ENCODE measurements at places on chromosomes 5 and 9.

DNA sequence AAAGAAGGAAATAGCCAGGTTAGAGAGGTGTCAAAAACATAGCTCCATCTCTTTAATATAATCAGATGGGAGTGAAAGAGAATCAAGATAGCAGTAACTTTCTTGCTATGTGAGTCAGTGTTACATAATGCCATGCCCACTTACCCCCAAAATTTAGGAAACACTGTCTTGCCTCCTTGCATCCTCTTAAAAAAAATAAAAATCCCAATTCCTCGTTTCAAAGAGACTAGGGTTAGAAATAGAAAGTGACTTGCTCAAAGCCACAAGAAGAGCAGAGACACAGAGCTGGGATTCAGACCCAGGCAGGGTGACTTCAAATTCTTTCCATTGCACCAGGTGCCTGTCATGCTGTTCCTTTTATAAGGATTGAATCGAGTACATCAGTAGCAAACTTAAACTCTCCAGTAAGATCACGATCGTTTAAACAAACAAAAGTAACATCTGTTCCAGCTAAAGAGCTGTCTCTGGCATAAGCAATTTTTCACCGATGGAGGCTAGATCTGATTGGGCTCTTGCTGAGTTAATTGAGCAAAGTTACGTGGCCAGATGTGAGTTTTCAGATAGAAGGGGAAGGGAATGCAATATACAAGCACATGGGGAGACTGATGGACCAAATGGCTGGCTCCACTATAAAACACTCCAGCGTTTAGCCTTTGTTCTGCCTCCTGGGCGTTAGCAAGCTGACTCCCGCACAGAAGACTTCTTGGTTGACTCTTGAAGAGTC is 176.9 kb downstream of the PALM2AKAP2 start:
- no peak for DNase-seq

DNA sequence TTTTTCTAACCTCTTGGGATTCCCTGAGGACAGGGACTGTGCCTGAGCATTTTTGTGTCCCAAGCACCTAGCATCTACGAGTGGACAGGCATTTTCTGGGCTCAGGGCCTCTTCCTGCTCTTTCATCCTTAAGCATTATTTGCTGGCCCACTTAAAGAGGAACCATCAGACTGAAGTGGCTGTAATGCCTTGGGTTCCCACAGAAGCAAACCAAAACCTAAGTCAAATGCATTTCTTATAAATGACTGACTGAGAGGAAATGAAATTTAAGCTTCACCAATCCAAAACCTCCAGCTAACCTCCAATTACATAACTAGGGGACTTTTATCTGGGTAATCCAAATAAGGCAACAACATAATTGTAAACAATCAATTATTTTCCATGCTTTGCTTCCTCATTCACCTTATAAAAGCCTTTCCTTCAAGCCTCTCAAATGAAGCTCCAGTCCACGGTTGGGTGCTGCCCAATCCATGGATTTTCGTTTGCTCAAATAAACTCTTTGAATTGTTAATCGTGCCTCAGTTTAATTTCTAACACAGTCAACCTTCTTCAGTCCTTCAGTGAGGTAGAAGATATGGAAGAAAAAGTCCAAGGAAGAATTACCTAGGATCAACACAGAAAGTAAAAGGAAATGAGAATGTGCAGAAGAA is 25.3 kb upstream of the SLC31A2 start:
- no peak for DNase-seq

DNA sequence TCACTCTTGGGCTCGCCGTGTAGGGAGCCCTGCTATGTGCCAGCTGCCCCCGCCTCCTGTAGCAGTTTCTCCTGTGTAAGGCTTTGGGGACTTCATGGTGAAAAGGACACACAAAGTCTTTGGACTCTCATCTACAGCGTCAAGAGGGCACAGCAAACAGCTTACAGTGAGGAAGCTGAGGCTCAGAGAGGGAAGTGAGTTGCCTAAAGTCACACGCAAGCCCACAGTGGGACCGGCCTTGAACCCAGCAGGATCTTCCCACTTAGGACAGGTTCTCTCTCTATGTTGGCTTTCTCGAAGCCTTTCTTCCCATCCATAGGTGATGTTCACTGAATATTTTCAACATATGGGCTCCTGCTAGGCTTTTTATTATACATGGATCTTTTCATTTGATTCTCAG is 9.8 kb upstream of the PRRX2 start:
- no peak for DNase-seq

GRCh38 chr5:116361171-116361967 is 213.3 kb downstream of the SEMA6A start:
- DNase-seq = no peak

DNA sequence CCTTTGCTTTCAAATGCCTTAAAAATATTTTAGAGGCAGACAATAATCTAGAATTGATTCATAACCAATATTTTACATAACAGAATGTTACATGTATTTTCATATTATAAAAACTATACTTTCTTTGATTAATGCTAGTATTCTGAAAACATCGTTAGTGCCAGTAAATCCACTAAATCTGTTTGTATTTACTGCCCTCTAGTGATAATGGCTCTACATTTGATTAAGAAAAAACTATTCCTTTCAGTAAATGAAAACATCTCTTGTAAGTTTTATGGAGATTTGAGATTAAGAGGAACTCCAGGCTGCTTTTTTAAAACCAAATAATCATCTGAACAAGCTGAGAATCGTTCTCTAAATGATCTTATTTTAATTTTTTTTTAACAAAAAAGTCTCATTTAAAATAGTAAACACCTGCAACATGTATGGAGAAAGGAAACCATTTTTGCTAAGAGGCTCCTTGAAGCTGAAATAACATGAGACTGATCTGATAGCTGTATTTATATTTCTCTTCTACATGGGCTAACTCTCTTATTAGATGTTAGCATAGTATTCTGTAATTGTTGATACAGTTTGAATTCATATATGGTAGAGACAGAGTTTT is 424.7 kb downstream of the RAB3C start:
- DNase-seq = no peak

DNA sequence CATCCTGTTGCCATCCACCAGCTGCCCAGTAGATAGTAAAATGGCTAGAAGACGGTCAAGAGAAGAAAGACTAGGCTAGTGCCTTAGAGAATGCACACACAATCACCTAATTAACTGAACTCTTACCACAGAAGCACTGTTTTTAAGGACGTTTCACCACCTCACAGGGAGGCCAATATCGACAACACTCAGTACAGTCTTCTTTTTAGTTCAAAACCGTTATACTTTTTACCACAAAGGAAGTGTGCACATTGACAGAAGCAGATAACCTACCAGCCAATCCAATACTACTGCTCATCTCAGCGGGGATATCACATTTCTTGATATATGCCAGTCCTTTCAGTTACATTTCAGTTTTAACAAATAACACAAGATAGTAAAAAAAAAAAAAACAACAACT is 122.3 kb downstream of the GNAQ start:
- no peak for DNase-seq

DNA sequence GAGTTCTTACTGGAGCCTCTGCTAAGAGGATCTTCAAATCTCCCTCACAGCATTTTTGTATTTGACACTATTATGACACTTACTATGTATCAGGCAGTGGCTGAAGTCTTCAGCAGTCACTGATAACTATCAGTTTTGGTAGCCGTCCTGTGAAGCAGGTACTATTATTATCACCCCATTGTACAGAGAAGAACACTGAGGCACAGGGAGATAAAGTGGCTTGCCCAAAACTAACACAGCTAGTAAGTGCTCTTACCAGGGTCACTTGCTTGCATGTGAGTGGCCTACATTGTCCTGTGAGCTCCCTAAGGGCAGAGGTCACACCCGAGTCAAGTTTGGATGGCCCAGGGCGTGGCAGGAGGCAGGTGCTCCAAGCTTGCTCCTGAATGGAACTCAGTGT is 16.8 kb downstream of the GABBR2 start:
- DNase-seq = no peak

DNA sequence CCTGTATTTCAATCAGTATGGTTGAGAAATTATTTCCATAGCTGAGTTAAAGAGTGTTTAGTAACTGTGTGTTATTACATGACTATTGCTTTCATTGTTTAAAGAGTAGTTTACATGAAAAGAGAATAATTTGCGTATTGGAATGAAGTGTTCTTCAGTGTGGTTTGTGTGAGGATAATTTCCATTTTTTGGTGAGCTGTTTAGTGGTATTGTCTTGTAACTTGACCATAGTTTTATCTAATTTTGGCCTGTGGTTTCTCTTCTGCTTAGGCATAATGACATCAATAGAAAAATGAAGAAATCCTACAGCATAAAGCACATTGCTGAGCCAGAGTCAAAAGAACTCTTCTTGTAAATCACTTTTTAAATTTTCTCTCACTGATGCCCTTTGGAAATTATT is 151.2 kb downstream of the SNCAIP start:
- DNase-seq = no peak

- DNase-seq = no peak
Observed at GRCh38 chr9:16623989-16624743, 246.3 kb downstream of the BNC2 start.

Data from bone marrow (tissue), 2 donors.